Endothelial cell of umbilical vein (primary cell): ENCODE measurements at places on chromosomes 4 and X. TPM values are rescaled to one million over a fixed set of nuclear protein-coding genes. Genes with fewer than 3 reads are reported as not detected.
A peak's percentile ranks its signal among the peaks of the same experiment; 100 is the strongest.

DNA sequence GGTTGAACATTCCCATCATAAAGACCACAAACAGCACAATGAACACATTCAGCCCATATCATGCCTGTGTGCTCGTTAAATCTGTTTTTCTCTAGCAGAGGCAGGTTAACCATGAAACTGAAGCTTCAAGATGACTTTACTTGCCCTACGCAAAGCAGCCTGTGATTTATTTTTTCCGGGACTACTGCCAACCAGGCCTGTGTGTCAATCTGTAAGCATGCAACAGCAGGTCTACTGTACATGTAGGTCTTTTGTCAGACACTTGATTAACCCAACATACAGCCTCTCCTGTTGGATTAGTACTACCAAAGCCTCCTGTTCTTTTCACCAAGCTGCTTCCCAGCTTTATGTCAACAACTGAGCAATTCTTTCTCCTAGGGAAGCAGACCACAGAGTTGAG, 85.5 kb upstream of the ACSL1 start:
- peak; percentile 11 for DNase-seq

DNA sequence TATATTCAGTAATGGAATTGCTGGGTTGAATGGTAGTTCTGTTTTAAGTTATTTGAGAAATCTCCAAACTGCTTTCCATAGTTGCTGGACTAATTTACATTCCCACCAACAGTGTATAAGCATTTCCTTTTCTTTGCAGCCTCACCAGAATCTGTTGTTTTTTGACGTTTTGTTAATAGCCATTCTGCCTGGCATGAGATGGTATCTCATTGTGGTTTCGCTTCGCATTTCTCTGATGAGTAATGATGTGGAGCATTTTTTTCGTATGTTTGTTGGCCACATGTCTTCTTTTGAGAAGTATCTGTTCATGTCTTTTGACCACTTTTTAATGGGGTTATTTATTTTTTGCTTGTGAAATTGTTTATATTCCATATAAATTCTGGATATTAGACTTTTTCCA, 13.6 kb upstream of the MAGED4B start:
- DNase-seq, result no peak

DNA sequence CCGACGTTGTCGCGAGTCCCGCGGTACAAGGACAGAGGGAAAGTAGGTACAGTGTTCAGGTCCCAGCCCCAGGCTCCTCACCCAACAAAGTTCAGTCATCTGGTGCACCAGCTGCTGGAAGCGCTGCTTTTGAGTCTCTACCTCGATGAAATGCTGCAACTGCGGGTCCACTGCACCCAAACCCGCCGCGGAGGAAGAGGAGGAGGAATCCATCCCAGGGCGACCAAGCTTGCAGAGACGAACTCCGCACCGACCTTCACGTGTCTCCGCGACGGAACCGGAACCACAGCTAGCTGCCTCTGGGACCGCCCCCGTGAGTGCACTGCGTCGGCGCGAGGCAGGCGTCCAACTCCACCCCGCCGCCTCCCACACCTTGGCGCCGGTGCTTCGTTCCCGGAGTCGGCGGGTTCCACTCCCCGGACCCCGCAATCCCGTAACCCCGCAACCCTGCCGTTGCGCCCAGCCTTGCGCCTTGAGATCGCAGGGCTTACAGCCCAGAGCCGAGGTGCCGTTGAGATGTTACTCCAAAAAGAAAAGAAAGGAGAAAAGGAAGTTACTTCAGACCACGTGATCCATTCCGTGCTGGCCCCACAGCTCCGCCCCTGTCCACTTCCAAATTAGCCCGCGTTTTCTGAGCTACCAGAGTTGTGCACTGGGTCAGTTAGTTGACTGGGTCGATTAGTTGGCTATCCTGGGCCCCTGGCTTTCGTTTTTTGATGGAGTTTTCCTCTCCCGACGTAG, at the start of gene TIMM8A:
Gene TIMM8A (minus strand): TSS at position 291 of the 741 bp plus-strand sequence. CDS start 78 bp downstream, at position 213.
- peak; percentile 74 for DNase-seq

DNA sequence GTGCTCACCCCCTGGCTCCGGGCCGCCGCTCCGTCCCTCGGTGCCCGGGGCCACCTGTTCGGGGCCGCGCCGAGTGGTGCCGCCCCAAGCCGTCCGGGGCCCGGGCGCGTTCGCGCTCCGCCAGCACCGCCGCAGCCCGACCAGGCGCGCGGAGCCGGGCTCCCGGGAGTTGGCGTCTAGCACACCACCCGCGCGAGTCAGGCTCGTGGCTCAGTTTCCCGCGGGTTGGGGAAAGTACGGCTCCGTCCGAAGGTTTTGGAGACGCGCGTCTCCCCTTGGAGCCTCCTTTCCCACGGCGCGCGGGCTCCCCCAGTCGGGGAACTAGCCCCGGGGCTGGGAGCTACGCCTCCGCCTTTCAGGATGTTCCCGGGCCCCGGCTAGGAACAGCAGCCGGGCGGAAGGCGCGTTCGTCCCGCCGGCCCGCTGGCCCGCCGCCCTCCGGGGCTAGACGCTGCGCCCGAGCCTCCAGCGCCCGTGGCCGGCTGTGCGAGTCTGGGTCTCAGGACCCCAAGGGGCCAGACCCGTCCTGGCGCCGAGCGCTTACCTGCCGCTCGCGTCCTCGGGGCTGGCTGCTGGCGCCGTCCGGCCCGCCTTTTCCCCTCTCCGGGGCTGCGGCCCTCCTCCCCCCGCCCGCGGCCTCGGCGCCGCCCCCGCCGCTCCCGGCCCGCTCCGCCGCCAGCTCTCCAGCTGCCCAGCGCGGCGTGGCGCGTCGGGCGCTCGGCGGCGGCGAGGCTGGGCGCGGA, at the start of gene ADGRG2:
Gene ADGRG2 (minus strand): TSS at position 571 of the 743 bp plus-strand sequence. CDS start 53,634 bp downstream, outside the sequence.
- DNase-seq, result peak; percentile 1

- no peak for DNase-seq
Measured at GRCh38 chr4:68927165-68927564, 24.4 kb downstream of the UGT2A3 start.

- DNase-seq, result no peak
Measured at GRCh38 chr4:11598591-11598990, 169.9 kb upstream of the HS3ST1 start.

DNA sequence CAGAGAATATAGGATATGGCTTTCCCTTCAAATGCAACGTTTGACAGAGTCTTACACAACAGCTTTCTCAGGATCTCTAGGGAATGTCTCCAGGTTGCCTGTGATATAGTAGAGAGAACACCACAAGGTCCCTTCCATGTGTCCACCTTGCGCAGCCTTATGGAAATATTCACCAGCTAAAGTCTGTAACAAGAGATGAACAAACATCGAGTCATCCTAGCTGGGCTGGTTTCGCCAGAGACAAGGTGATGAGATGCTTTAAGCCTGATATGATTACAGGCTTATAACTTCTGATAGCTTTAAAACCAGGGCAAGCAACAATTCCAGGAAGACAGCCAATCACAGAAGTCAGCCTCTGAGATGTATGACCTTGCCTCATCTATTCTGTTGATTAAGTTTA, 83.8 kb downstream of the SEL1L3 start:
- no peak for DNase-seq

GRCh38 chrX:84216881-84217280, 28.9 kb upstream of the RPS6KA6 start:
- no peak for DNase-seq

YIPF7 gene
- total RNA-seq, result not detected in 2 replicates

CYTL1 gene
- total RNA-seq, result 4.0 and 29.8 TPM in 2 replicates

TMEM31 gene
- not detected in 2 replicates for total RNA-seq

BRS3 gene
- not detected in 2 replicates for total RNA-seq

SAGE1 gene
- total RNA-seq, result not detected in 2 replicates

SYTL5 gene
- total RNA-seq, result not detected in 2 replicates

RNF128 gene
- total RNA-seq, result not detected in 2 replicates

MAGEA8 gene
- not detected in 2 replicates for total RNA-seq

GRPR gene
- total RNA-seq, result 0.28 TPM in 1 of 2 replicates, not detected in the other

ETNPPL gene
- not detected in 2 replicates for total RNA-seq
